D341Med (cell line): ENCODE measurements at places on chromosomes 16 and 17.

- no peak for DNase-seq
Measured at GRCh38 chr17:13619462-13619861, 17.7 kb upstream of the HS3ST3A1 start.

- no peak for DNase-seq
Measured at GRCh38 chr17:45332505-45332904, 15.7 kb upstream of the MAP3K14 start.

DNA sequence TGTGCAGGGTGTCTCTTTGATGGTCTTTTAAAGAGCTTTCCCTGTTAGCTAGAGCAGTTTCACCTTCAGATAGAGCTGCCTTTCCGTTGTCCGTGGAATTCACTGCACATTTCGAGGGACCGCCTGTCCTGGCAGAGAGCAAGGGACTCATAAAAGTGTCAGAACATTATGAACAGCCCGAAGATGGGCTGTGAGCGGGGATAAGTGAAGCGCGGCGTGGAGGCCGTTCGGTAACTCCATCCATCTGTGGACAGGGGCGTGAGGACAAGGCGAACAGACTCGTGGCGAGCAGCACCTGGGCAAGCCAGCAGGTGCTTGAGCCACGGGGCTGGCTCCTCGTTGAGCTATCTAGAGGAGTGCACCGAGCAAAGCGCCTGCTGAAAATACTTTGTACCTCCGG is 371.2 kb downstream of the MAF start:
- no peak for DNase-seq

- DNase-seq, result no peak
Measured at GRCh38 chr17:55709984-55710383, 12.7 kb downstream of the TMEM100 start.

DNA sequence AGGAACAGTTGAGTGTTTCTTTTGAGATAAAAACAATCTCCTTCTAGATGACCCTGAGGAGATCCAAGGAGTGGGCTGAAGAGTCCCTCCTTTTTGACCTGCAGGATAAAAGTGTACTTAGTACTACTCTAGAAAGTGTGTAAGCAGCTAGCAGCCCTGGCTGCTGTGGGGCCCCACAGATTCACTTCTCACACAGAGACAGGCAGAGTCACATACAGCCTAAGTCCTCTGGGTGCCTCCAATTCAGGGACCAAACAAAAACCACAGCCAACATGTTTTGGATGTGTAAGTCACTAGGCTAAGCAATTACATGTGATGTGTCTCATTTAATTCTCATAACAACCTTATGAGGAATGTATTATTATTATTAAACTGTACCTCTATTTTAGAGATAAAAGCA is 97.1 kb downstream of the TMEM100 start:
- no peak for DNase-seq

DNA sequence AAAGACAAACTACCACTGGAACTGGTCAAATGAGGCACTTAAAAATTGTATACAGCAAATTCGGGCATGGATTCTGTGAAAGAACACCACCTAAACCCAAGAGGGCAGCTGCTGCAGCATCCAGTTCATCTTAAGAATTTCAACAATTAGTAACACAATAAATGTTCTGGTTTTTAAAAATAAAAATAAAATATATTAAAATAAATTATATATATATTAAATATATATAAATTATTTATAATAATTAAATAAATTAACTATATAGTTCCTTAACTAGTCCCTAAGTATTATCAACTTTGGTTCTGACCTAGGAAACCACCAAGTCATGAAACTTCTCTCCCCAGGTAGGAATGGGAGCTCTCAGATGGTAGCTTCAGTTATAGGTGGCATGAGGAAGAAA is 13.4 kb upstream of the RFFL start:
- DNase-seq, result no peak

DNA sequence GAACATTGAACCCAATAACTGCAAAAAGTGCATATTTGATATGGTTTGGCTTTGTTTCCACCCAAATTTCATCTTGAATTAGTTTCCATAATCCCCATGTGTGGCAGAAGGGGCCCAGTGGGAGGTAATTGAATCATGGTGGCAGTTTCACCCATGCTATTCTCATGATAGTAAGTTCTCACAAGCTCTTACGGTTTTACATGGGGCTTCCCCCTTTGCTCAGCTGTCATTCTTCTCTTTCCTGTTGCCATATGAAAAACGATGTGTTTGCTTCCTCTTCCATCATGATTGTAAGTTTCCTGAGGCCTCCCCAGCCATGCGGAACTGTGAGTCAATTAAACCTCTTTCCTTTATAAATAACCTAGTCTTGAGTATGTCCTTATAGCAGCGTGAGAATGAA is 127.6 kb downstream of the CHD9NB start:
- DNase-seq, result no peak

GRCh38 chr16:27461483-27462171 is 59.7 kb downstream of the IL21R start:
- no peak for DNase-seq

- DNase-seq, result no peak
Measured at GRCh38 chr16:10938796-10939648, 3.2 kb downstream of the DEXI start.

- peak; percentile 35 for DNase-seq
Measured at GRCh38 chr17:50259477-50260324, 14.6 kb upstream of the TMEM92 start.

DNA sequence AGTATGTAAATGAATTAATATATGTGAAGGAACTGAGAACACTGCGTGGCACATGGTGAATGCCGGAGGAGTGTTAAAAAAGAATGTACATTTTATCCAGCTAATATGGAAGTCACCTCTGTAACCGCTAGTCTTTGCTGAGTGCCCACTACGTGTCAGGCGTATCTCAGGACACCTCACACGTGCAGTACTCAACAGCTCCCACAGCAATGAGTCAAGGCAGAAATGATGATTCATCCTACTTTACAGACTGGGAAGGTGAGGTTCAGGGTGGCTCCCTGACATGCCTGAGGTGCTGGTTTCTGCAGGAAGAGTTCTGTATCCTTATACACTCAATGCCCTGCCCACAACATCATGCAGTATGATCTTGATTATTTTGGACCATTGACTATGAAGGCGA is 487.0 kb downstream of the HAPSTR1 start:
- no peak for DNase-seq

DNA sequence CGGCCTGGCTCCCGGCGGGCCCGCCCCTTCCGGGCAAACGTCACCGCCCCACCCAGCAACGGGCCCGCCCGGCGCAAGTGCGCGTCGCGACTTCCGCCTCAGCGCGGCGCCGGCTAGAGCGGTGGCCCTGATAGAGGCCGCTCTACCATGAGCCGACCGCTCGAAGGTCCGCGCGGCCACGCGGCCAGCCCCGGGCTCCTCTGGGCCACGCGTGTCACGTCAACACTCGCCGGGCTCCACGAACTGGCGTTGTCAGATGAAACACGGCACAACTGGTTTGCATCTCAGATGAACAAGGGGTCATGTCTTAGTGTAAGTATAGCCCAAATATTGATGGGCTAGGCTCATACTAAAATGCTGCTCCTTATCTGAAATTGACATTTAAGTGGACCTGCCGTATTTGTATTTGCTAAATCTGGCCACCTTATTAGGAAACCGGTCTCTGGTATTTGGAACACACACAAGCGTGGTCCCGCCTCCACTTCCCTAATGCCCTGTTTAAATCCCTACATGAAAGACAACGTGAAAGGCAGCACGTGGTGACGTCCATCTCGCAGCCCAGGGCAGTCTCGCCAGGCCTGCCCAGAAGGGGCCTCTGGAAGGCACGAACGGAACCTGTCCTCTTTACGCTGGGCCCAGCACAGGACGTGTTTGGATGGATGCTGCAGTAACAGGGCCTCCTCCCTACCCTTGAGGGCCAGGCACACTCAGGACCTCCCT is at the start of gene ZNF598:
Gene ZNF598, minus strand, starts transcription at position 31 of the 720 bp plus-strand sequence.
- peak; percentile 94 for DNase-seq

DNA sequence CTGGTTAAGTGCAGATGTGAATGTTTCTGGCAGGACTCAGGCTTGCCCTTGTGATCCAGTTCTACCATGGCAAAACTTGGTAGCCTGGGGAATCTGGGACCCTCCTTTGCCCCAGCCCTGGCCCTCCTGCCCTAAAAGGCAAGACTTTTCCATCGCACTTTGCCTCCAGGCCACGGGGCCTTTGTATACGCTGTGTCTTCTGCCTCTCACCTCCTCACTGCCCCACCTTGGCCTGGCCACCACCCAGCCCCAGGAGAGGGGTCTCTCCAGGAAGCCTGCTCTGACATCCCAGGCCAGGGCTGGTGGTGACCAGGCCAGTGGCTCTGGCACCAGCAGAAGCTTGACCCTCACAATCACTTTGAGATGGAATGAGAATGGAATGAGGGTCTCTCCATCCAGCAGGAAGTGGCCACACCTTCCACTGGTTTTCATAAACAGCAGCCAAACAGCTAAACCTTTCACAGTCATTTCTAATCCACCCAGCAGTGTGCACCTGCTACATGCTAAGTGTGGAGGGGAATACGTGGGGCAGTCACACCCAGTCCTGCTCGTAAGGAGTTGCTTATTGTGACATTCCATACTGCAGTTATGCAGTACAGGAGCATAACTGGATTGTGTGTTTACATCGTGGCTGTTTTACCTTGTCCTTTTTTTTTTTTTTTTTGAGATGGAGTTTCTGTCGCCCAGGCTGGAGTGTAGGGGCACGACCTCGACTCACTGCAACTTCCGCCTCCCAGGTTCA is 1.6 kb upstream of the MRPL38 start:
- DNase-seq, result no peak

DNA sequence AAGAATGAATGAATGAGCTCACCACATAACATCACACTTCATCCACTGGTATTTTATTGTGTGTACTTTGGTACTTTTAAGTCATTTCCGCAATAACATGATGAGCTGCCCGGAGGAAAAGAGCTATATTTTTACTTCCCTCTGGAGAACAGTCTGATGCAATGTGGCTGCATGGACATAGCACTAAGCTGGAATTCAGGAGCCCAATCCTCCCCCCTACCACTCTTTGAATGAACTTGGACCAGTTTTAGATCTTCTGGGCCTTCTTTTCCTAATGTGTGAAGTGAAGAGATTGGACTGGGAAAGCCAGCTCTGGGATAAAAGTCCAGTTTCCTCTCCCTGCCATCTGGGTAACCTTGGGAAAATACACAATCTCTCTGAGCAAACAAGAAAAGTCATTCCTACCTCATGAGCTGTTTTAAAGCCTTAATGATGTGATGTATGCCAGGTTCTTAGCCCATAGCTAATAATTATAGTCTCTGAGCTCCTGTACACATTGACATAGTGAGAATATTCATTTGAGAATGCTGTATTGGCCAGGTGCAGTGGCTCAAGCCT is 79.3 kb downstream of the ABCC12 start:
- no peak for DNase-seq

- DNase-seq, result no peak
Measured at GRCh38 chr17:73308017-73308823, 3.6 kb downstream of the CDC42EP4 start.

- no peak for DNase-seq
Measured at GRCh38 chr16:48608452-48608851, 1.5 kb downstream of the N4BP1 start.

DNA sequence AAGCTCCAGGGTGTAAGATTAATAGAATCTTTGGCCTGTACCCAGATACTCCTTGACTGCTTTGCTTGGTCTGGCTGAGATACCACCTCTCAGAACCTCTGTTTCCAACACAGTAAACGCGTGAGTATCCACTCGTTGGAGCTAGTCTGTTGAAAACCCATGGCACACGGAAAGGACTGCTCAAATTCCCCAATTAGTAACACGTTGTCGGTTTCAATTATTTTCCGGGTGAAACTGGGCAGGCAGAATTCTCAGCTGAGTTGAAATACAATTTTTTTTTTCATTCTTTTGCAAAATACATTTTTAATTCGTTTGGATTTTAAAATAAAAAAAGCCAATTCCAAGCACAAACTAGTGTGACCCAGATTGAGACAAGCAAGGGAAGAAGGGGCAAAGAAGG is 120.5 kb downstream of the MAF start:
- DNase-seq, result no peak

DNA sequence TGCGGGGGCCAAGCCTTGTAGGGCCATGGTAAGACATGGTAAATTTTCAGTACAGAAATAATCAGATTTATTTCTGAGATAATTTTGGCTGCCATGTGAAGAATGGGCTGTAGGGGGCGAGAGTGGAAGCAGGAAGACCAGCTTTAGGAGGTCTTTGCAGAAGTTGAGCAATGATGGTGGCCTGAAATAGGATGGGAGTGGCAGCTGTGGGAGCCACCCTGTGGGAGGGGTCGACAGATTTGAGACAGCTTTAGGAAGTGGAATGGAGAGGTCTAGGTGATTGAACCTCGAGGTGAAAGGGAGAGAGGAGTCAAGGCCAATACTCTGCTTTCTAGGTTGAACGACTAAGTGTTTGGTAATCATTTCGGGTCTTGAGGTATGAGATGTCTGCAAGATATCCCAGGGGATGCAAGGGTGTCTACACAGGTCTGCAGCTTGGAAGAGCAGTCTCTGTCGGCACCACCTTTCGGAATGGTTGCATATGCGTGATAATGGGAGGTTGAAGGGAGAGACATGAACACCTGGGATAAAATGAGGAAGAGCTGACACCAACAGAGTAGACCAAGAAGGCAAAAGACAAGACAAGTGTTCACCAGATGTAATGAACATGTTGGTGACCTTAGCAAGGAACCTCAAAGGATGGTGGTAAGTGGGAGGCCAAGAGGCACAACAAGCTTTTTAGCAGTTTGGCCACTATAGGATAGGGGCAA is 4.2 kb upstream of the ATXN7L3 start:
- peak; percentile 74 for DNase-seq

- DNase-seq, result no peak
Measured at GRCh38 chr17:37084372-37084771, 135.6 kb downstream of the AATF start.

DNA sequence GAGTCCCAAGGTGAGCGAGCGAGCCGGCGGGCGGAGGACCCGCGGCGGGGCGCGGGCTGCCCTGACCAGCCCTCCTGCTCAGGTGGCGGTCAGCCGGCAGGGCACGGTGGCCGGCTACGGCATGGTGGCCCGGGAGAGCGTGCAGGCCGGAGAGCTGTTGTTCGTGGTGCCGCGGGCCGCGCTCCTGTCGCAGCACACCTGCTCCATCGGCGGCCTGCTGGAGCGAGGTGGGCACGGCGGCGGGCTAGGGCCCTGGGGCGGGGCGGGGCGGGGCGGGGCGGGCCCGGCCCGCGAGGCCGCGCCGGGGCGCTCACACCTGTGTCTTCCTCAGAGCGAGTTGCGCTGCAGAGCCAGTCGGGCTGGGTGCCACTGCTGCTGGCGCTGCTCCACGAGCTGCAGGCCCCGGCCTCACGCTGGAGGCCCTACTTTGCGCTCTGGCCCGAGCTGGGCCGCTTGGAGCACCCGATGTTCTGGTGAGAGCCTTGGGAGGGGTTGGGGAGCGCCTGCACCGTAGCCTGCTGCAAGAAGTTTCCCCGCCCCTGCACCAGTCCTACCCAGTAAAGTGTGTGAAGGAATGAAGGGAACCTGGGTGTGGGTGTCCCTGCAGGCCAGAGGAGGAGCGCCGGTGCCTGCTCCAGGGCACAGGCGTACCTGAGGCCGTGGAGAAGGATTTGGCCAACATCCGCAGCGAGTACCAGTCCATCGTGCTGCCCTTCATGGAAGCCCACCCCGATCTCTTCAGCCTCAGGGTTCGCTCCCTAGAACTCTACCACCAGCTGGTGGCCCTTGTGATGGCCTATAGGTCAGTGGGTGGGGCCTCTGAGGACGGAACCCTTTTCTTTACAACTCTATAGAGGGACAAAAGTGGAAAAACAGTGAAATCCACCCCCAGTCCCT is 802 bp downstream of the SETD6 start:
- peak; percentile 83 for DNase-seq

GRCh38 chr17:34665150-34665806 is 85.9 kb downstream of the TMEM132E start:
- no peak for DNase-seq
